ENCODE measurements at places on chromosomes 3 and 15. TPM values are rescaled to one million over a fixed set of nuclear protein-coding genes. Genes with fewer than 3 reads are reported as not detected.

GRCh38 chr15:100464888-100465287, 63.9 kb downstream of the CERS3 start:
- no peaks in the 10 kb centered on the region for H3K36me3 ChIP-seq
- H3K4me1 ChIP-seq, result no peaks in the 10 kb centered on the region
- no peak overlapping the region for H3K4me3 ChIP-seq
- no peak for DNase-seq
- H3K27ac ChIP-seq, result no peak overlapping the region
- H3K27me3 ChIP-seq, result no peaks in the 10 kb centered on the region

DNA sequence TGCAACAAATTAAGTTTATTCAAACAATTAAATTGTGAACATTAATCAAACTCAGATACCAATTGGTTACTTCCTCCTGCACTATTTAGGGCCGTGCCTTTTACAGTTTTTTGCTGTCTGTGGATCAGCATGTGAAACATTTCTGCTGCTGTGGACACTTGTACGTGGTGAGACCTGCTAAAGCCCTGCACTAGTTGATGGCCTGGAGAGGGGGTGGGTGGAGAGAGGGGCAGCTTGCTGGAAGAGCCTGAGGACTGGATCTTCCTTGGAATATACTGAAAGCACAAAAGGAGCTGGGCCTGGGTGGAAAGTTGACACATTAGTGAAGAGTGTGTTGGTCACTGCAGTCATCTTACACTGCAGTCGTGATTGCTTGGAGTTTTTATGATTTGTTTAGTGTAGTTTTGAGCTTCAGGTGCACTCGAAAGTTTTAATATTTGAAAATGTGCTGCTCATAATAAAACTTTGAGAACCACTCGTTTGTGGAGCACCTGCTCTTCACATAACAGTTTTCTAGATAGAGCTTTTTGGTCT, 11.4 kb downstream of the PLCL2 start:
- H3K4me3 ChIP-seq, result no peak overlapping the region
- H3K4me1 ChIP-seq, result peaks cover 14% of the 10 kb centered on the region
- no peak overlapping the region for H3K27ac ChIP-seq
- no peaks in the 10 kb centered on the region for H3K27me3 ChIP-seq

DNA sequence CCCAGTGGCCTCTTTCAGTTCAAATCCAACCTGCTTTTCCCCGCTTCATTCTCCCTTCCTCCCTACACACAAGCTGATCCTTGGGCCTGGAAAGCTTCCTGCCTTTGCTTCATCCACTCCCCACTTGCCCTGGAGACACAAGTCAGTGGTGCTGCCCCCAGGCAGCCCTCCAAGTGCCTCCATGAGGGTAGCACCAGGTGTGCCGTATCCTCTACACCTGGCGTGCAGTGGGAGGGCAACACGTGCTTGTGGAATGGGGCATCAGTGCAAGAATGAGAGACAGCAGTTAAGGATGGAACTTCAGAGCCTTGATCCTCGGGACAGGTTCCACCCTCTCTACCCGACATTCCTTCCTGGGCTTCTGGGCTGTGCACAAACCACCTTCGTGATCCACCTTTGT, 3.8 kb downstream of the ANPEP start:
- no peak for DNase-seq
- no peak overlapping the region for H3K4me3 ChIP-seq
- H3K27ac ChIP-seq, result no peak overlapping the region
- H3K4me1 ChIP-seq, result peaks cover 41% of the 10 kb centered on the region
- no peaks in the 10 kb centered on the region for H3K36me3 ChIP-seq
- H3K27me3 ChIP-seq, result peaks cover 27% of the 10 kb centered on the region

Gene FBXL2
- polyA plus RNA-seq, result 33.1 TPM

- DNase-seq, result no peak
- no peak overlapping the region for H3K4me3 ChIP-seq
- H3K4me1 ChIP-seq, result no peaks in the 10 kb centered on the region
- H3K36me3 ChIP-seq, result no peaks in the 10 kb centered on the region
These were observed 428.8 kb upstream of the C2CD4B start for GRCh38 chr15:62593681-62594399.

DNA sequence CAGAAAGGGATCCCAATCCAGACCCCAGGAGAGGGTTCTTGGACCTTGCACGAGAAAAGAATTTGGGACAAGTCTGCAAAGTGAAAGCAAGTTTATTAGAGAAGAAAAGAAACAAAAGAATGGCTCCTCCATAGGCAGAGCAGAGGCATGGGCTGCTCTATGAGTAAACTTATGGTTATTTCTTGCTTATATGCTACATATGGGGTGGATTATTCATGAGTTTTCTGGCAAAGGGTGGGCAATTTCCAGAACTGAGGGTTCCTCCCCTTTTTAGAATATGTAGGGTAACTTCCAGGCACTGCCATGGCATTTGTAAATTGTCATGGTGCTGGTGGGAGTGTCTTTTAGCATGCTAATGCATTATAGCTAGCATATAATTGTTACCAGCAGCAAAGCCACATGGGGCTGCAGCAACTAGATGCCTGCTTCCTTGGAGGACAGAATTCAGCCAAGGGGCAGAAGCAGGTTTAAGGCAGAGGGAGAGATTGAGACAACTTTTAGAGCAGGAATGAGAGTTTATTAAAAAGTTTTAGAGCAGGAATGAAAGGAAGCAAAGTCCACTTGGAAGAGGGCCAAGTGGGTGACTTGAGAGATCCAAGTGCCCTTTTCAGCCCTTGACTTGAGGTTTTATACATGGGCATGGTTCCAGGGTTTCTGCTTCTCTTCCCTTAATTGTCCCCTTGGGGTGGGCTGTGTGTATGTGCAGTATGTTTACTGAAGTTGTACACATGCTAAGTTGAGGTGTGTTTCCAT, 41.3 kb downstream of the METTL6 start:
- no peaks in the 10 kb centered on the region for H3K27me3 ChIP-seq
- no peaks in the 10 kb centered on the region for H3K36me3 ChIP-seq
- no peak overlapping the region for H3K4me3 ChIP-seq
- no peak overlapping the region for H3K27ac ChIP-seq

Gene PATL2
- polyA plus RNA-seq, result 1.5 TPM

Gene PLAAT1
- polyA plus RNA-seq, result 0.63 TPM

DNA sequence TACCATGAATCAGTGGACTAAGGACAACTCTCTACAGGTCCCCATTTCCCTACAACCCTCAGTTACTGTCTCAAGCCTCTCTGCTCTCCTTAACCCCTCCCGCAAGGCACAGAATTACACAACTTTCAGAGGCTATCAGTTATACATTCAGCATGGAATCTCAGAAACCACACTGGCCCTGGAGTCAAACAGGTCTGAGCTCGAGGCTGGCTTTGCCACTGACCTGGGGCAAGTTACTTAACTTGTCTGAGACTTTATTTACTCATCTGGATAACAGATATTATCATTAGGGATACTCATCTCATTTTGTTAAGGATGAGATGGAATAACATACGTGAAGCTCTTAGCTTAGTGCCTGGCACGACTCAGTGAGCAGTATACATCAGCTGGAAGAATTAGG, 95.2 kb downstream of the WDR76 start:
- H3K4me1 ChIP-seq, result no peaks in the 10 kb centered on the region
- no peak for DNase-seq
- no peaks in the 10 kb centered on the region for H3K27me3 ChIP-seq
- H3K36me3 ChIP-seq, result no peaks in the 10 kb centered on the region
- H3K4me3 ChIP-seq, result no peak overlapping the region

DNA sequence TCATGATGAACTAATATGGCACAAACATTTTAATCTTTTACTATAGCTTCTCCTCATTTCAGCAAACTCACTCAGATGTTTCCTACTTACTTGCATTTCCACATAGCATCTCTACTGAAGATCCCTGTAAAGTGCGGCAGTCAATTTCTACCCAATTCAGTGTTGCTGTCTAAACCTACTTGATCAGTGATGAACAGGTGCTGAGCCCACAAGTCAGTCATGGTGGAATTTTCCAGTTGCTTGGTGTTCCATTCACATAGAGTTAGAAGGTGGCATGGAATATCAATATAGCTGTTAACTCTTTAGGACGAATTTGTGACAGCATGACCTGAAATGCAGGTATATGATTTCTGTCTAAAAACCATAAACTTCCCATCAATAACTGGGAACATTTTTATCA, 22.7 kb downstream of the MRPL3 start:
- H3K36me3 ChIP-seq, result no peaks in the 10 kb centered on the region
- no peaks in the 10 kb centered on the region for H3K27me3 ChIP-seq
- H3K4me3 ChIP-seq, result no peak overlapping the region
- no peak for DNase-seq
- H3K4me1 ChIP-seq, result no peaks in the 10 kb centered on the region

Gene SCN5A
- 0.63 TPM for polyA plus RNA-seq

GRCh38 chr3:150022381-150023238, 51.9 kb upstream of the PFN2 start:
- no peaks in the 10 kb centered on the region for H3K27me3 ChIP-seq
- no peak overlapping the region for H3K27ac ChIP-seq
- DNase-seq, result no peak

Gene GABRA5
- polyA plus RNA-seq, result 0.15 TPM

Gene TM4SF1
- 127 TPM for polyA plus RNA-seq

GRCh38 chr3:65836047-65836446, 202.7 kb downstream of the MAGI1 start:
- no peaks in the 10 kb centered on the region for H3K27me3 ChIP-seq
- H3K4me3 ChIP-seq, result no peak overlapping the region
- no peak overlapping the region for H3K27ac ChIP-seq
- no peak for DNase-seq
- H3K4me1 ChIP-seq, result peaks cover 8% of the 10 kb centered on the region
